ENCODE measurements at places on chromosomes 4 and X.
A peak's percentile ranks its signal among the peaks of the same experiment; 100 is the strongest.

GRCh38 chr4:57044996-57045395 lies 65.2 kb downstream of the IGFBP7 start:
- DNase-seq = no peak

DNA sequence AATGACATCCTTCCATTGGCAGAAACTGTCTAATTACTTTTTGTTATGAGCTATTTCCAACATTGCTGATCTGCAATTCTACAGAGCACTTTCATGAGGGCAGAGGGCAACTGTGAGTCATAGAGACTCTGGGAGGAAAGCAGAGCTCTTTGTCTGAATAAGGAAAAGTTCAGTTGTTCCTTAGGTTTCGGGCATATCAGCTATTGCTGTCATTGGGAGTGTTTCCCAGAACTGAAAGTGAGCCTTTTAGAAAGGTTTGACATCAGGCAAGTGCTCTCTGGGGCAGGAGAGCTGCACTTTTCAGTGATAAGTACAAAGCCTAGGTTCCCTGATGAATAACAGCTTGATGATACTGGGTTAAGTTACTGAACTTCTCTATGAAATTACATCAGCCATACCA lies 119.2 kb upstream of the EDNRA start:
- no peak for DNase-seq

GRCh38 chr4:123825596-123826291 lies 429.1 kb downstream of the SPRY1 start:
- DNase-seq = no peak

GRCh38 chr4:146975036-146975435 lies 29.4 kb upstream of the TTC29 start:
- DNase-seq = no peak

- no peak for DNase-seq
Observed at GRCh38 chr4:108889696-108890483, 127.0 kb upstream of the ETNPPL start.

DNA sequence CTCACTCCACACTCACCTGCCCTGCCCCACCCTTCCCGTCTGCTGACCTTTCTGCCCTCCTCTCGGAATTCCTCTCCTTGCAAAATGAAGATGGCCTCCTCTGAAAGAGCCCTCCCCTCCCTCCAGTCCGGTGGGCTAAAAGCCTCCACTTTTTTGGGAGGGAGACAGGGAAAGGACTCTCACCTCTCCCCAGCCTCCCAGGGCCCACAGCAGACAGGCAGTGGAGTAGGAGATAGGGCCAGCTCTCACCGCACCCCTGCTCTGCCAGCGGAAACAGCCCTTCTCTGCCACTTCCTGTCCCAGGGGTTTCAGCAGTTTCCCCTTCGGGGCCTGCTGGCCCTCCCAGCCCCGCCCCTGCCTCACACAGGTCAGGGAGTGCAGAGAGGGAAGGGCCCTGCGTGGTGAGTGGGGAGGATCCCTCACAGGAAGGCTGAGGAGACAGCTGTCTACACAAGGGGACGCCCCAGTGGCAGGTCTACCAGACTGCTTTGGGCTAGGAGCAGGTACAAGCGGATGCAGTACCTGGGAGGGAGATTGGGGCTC lies 18.2 kb downstream of the ELF4 start:
- no peak for DNase-seq

GRCh38 chr4:25320336-25320735 lies 7.8 kb downstream of the ZCCHC4 start:
- DNase-seq = no peak

DNA sequence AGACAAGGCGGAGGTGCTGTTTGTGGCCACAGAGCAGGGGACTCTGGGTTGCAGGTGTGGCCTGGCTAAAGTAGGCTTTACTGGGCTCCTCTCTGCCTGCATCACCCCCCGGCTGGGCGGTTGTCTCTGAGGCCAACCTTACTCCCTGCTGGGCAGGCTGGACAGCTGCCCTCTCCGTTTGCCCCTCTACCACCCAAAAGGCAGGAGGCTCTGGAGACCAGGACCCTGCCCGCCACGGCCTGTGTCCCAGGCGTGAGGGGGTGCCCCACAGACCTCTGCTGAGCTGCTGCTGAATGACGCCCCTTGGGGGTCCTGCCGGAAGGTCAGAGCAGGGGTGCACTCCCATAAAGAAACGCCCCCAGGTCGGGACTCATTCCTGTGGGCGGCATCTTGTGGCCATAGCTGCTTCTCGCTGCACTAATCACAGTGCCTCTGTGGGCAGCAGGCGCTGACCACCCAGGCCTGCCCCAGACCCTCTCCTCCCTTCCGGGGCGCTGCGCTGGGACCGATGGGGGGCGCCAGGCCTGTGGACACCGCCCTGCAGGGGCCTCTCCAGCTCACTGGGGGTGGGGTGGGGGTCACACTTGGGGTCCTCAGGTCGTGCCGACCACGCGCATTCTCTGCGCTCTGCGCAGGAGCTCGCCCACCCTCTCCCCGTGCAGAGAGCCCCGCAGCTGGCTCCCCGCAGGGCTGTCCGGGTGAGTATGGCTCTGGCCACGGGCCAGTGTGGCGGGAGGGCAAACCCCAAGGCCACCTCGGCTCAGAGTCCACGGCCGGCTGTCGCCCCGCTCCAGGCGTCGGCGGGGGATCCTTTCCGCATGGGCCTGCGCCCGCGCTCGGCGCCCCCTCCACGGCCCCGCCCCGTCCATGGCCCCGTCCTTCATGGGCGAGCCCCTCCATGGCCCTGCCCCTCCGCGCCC lies 920 bp downstream of the HTT-AS start:
- no peak for DNase-seq

DNA sequence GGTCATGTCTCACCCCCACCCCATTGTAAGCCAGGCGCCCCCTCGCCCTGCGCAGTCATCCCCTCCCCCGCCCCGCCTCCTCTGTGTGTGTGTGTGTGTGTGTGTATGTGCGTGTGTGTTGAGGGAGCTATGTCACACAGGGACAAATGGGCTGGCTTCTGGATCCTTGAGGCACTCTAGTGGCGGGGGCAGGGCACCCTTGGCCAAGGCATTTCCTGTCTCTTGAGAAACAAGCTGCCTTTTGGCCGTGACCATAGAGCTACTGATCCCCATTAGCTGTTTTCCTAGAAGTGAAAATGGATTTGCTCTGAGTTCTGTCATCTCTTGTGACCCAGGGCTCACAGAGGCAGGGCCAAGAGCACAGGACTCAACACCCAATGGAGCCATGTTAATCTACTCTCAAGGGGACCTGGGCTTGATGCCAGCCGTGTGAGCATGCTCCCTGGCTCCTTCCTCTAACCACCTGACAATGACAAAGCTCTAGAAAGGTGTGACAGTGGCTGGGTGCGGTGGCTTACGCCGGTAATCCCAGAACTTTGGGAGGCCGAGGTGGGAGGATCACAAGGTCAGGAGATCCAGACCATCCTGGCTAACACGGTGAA lies 162.5 kb upstream of the BCOR start:
- DNase-seq = no peak

- DNase-seq = no peak
Observed at GRCh38 chr4:145843148-145843547, 95.5 kb downstream of the ZNF827 start.

- DNase-seq = no peak
Observed at GRCh38 chrX:41677183-41678060, 11.4 kb upstream of the GPR34 start.

GRCh38 chr4:163280703-163281519 lies 51.5 kb downstream of the NPY1R start:
- no peak for DNase-seq

DNA sequence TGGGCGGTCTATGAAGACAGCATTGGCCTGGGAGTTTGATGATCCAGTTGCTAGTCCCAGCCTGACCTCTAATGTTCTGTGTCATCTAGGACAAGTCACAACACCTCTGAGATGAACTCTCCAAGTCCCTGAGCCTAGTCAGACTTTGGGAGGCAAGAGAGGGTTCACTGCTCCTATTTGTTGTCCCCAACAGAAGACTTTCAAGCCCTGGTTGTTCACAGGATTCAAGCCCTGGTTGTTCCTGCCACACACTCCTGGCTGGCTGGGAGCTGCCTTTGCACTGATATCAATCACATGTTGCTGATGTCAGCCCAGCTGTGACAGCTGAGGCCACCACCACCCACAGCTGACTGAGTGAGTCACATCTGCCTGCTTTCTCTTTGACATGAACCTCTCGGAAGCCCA lies 253.2 kb upstream of the RASGEF1B start:
- DNase-seq = no peak

DNA sequence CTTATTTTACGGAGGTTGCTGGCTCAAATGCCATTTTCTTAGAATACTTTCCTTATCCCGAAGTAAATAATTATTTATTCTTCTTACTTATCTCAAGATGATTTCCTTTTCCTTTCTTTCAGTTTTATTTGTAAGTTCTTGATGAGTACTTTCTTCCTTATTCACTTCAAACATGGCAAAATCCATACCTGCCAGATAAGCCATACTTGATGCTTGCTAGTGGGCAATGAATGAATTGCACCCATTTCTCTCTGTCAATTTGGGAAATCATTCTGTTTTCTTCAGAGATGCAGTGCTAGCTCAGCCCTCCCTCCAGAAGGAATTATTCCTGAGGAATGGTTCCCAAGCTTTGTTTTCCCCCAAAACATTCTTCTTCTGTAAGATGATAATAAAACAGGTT lies 598.3 kb downstream of the SPRY1 start:
- DNase-seq = no peak

- peak; percentile 29 for DNase-seq
Observed at GRCh38 chr4:112633477-112634235, 3.1 kb downstream of the ZGRF1 start.

GRCh38 chrX:68511255-68511654 lies 12.4 kb downstream of the YIPF6 start:
- DNase-seq = no peak

- DNase-seq = no peak
Observed at GRCh38 chr4:132063829-132064228, 1085.3 kb upstream of the PCDH10 start.

GRCh38 chr4:954211-955020 lies 19.0 kb downstream of the DGKQ start:
- DNase-seq = no peak

- DNase-seq = no peak
Observed at GRCh38 chr4:37967736-37968135, 7.5 kb downstream of the PTTG2 start.

DNA sequence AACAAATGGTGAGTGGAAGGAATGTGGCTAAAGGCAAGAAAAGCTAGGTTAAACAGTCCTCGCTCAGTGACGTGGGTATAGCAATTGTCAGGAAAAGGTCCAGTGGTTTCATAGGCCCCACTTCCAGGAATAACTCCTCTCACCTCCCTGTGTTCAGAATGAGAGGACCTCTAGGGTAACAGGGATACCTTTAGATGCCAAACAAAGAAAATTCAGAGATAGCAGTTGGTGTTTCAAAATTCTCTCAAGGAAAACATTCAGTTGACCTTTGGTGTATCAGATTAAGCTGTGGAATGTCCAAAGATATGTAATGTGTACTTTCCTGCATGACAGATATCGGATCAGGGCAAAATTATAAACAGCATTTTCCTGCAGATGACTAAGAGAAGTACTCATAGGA lies 155.9 kb downstream of the ARHGAP6 start:
- DNase-seq = no peak

DNA sequence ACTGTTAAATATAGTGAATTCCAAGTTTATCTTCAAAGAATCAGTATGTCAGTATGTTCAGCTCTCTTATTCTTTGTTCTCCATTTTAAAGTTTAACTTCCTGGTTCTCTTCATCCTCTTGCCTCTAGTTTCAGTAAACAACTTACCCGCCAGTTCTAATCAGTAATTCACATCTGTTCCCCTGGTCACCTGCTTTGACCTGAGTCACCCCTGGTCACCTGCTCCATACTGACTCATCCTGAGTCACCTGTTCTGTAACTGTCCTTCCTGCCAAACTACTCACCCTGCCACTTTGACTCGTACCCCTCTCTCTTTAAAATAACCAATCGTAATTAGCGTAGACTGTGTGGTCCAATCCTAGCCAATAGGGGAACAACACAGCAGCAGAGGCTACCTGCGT lies 992.7 kb upstream of the HS3ST1 start:
- DNase-seq = no peak

- DNase-seq = no peak
Observed at GRCh38 chr4:48633657-48634056, 143.6 kb downstream of the ZAR1 start.

GRCh38 chrX:112865464-112866025 lies 24.9 kb upstream of the AMOT start:
- no peak for DNase-seq

DNA sequence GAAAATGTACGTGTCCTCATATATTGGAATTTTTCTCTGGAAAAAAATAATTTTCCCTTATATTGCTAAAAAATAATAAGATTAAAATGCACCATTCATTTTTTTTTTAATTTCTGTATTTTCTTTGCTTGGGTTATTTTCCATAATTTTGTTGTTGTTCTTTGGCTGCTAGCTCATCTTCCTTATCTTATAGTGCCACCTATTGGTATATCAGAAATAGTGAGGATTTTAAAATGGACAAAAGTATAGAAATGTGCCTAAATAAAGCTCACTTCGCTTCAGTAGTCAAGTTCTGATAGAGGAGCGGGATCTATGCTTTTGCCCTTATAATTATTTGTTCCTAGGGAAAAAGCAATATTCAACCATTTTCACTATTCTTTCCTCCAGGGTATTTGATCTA lies 134.8 kb downstream of the NAP1L3 start:
- peak; percentile 3 for DNase-seq

DNA sequence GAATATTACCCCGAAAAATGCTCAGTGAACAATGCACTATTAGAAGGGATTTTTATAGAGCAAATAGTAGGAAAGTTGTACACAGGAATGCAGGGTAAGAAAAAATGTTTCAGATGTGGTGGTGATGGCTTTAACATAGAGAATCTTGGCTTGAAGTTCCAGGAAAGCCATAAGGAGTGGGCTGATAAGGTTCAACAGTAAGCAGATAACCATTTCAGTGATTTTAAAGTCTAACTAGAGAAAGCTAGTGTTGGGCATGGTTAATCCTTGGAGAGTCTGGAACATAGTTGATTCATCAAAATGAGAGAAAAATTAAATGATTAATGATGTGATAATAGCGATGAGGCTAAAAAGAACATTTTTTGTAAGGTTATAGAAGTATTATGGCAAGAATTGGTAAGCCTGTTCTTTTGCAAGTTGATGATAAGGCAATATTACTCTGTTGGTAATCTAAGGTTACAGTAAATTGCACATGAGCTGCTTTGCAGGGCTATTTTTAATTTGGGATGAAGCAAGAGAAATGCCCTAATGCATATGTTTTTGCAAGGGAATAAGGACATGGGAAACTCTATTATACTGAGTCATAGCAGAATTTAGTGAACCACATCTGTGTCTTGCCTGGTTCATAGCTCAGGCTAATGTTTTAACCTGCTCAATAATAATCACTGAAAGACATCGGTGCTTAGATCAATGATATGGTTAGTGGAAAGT lies 44.3 kb downstream of the GALNTL6 start:
- no peak for DNase-seq

- DNase-seq = peak; percentile 38
Observed at GRCh38 chrX:104270916-104271512, 16.3 kb upstream of the ESX1 start.
